ENCODE measurements at places on chromosomes 3 and 15. TPM values are rescaled to one million over a fixed set of nuclear protein-coding genes. Genes with fewer than 3 reads are reported as not detected.

- DNase-seq, result no peak
These were observed 51.9 kb upstream of the PFN2 start for GRCh38 chr3:150022381-150023238.

DNA sequence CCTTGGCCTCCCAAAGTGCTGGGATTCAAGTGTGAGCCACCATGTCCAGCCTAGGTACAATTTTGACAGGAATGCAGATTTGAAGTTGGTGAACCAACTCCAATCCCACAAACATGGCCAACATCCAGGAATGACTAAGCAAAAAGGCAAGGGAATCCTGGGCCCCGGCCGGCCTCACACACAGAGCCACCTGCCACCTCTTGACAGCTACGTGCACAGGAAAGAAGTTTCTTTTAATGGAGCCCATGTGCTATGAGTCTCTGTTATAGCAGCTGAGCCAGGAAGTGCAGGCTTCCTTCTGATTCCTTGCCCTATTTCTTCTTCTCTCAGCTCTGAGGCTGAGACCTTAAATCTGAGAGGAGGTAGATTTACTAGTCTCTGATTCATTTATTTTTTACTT is 8.8 kb downstream of the TMEM40 start:
- no peak for DNase-seq

DNA sequence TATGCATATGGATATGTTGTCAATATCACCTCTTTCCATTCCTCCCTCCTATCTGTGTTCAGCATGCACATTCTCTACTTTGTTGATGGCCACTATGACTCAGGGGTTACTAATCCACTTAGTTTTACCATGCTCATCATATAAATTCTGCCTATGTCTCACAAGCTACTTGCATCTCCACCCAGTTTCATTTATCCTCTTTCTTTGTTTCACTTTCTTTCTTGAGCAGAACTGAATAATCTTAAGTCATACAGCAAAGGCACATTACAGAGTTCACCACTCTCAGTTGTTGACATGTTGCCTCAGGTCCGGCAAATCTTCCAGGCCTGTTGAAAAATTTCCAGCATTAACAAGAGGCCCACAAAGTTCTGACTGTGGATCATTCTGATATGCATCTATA is 71.5 kb downstream of the SSR3 start:
- DNase-seq, result peak; percentile 22

DNA sequence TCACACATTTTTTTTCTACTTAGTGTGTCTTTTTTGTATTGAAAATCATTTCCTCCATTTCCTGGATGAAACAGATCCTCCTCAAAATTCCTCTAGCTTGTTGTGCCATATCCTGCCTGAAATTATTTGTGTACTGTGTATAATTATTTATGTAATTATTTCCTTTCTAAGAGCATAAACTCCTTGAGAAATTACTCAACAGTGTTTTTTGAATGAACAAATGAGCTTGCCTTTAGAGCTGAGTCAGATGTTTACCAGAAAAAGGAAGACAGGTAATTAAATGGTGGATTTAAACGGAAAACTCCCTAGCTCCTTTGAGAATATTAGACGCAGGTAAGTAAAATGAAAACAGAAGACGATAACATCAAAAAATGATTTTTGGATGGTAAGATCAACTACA is 13.2 kb upstream of the SECISBP2L start:
- DNase-seq, result no peak

- DNase-seq, result no peak
These were observed 85.1 kb downstream of the PDCD6IP start for GRCh38 chr3:33883538-33883950.

- no peak for DNase-seq
These were observed 168.9 kb downstream of the XXYLT1 start for GRCh38 chr3:195101927-195102608.

SLC9C1 gene
- not detected for total RNA-seq

SERINC4 gene
- total RNA-seq, result 0.46 TPM
